Right renal pelvis (tissue), 4 donors: ENCODE measurements at places on chromosomes 11 and 22. TPM values are rescaled to one million over a fixed set of nuclear protein-coding genes. Genes with fewer than 3 reads are reported as not detected.

SEC14L3 gene
- not detected for polyA plus RNA-seq

PITPNB gene
- 73.4 TPM for polyA plus RNA-seq

ACR gene
- polyA plus RNA-seq = 0.77 TPM

FGF4 gene
- polyA plus RNA-seq = not detected

OR2AG1 gene
- polyA plus RNA-seq = 0.06 TPM

KRTAP5-5 gene
- polyA plus RNA-seq = not detected

OR51E2 gene
- polyA plus RNA-seq = 0.74 TPM

OR52E8 gene
- polyA plus RNA-seq = not detected

TLCD5 gene
- polyA plus RNA-seq = 12.1 TPM

RNH1 gene
- 83.6 TPM for polyA plus RNA-seq

HORMAD2 gene
- polyA plus RNA-seq = not detected

ADAMTS15 gene
- 60.1 TPM for polyA plus RNA-seq

FOSL1 gene
- polyA plus RNA-seq = 0.17 TPM

PATE4 gene
- polyA plus RNA-seq = not detected

MPPED1 gene
- 0.89 TPM for polyA plus RNA-seq

NAV2 gene
- polyA plus RNA-seq = 33.3 TPM

EIF1AD gene
- polyA plus RNA-seq = 28.3 TPM

MPZL2 gene
- 24.5 TPM for polyA plus RNA-seq

PPP2R5B gene
- polyA plus RNA-seq = 14.9 TPM

MOGAT2 gene
- polyA plus RNA-seq = 1.4 TPM

PHRF1 gene
- polyA plus RNA-seq = 21.9 TPM

TPBGL gene
- 0.21 TPM for polyA plus RNA-seq

RFPL2 gene
- 0.31 TPM for polyA plus RNA-seq

OSM gene
- polyA plus RNA-seq = 0.18 TPM

OR56A1 gene
- not detected for polyA plus RNA-seq

PKDREJ gene
- 0.30 TPM for polyA plus RNA-seq

DCHS1 gene
- polyA plus RNA-seq = 33.1 TPM

OR8G1 gene
- not detected for polyA plus RNA-seq

CYB5R2 gene
- polyA plus RNA-seq = 27.5 TPM

HIKESHI gene
- 51.5 TPM for polyA plus RNA-seq

TMEM191B gene
- polyA plus RNA-seq = 0.34 TPM

C11orf42 gene
- 0.70 TPM for polyA plus RNA-seq

SCUBE1 gene
- 7.9 TPM for polyA plus RNA-seq

PATE3 gene
- not detected for polyA plus RNA-seq

PRRG4 gene
- 7.8 TPM for polyA plus RNA-seq

YPEL1 gene
- polyA plus RNA-seq = 13.1 TPM

PLAAT3 gene
- 18.8 TPM for polyA plus RNA-seq

CHRM1 gene
- 0.10 TPM for polyA plus RNA-seq

TMEM80 gene
- 42.4 TPM for polyA plus RNA-seq

LRRC74B gene
- 0.14 TPM for polyA plus RNA-seq

PDE2A gene
- 16.2 TPM for polyA plus RNA-seq

CD3E gene
- 0.28 TPM for polyA plus RNA-seq

PARVA gene
- polyA plus RNA-seq = 126 TPM

SPDYC gene
- not detected for polyA plus RNA-seq

UBE2L6 gene
- 38.4 TPM for polyA plus RNA-seq

SEC14L2 gene
- polyA plus RNA-seq = 6.1 TPM

PAMR1 gene
- polyA plus RNA-seq = 11.8 TPM

KRTAP5-11 gene
- not detected for polyA plus RNA-seq

SHISAL1 gene
- 1.6 TPM for polyA plus RNA-seq

ZNF214 gene
- polyA plus RNA-seq = 13.2 TPM

RBMXL2 gene
- polyA plus RNA-seq = 0.28 TPM

RBFOX2 gene
- polyA plus RNA-seq = 127 TPM
